ENCODE measurements at places on chromosomes 13 and 19.

GRCh38 chr19:17711851-17712250 lies 7.4 kb upstream of the MAP1S start:
- no peak for DNase-seq

GRCh38 chr19:1862068-1862423 lies 1.3 kb downstream of the KLF16 start:
- no peak for DNase-seq

- no peak for DNase-seq
Observed at GRCh38 chr19:42657556-42657955, 62.8 kb upstream of the CEACAM8 start.

GRCh38 chr13:106498158-106498557 lies 37.3 kb downstream of the EFNB2 start:
- DNase-seq = no peak

- peak; percentile 79 for DNase-seq
Observed at GRCh38 chr19:13154241-13154778, 4.1 kb downstream of the IER2 start.

DNA sequence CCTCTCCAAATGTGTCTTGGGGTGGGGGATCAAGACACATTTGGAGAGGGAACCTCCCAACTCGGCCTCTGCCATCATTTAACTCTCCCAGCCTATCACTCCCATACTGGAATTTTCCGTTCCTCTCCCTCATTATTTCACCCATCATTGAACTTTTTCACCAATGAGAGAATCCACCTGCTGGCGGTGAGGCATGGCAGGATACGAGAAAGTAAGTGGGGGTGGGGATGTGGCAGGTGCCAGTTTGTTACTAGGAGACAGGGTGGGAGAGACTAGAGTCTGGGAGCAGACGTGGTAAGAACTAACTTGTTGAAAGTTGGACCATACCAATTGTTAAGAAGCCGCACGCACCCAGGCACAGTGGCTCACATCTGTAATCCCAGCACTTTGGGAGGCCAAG lies 6.9 kb downstream of the GIPR start:
- DNase-seq = no peak

- DNase-seq = no peak
Observed at GRCh38 chr19:8460516-8461298, 15.9 kb downstream of the HNRNPM start.

- no peak for DNase-seq
Observed at GRCh38 chr13:111539252-111539651, 218.8 kb downstream of the TEX29 start.

- DNase-seq = no peak
Observed at GRCh38 chr19:42850981-42851717, 28.4 kb downstream of the PSG1 start.

All from activated T-cell treated with anti-CD3 and anti-CD28 coated beads, Interleukin-2, amount 50 U/mL, for 24 hours (primary cell).